ENCODE measurements at places on chromosomes 2 and 18.

- no peak for DNase-seq
Measured at GRCh38 chr2:98598781-98599428, 9.4 kb downstream of the COA5 start.

DNA sequence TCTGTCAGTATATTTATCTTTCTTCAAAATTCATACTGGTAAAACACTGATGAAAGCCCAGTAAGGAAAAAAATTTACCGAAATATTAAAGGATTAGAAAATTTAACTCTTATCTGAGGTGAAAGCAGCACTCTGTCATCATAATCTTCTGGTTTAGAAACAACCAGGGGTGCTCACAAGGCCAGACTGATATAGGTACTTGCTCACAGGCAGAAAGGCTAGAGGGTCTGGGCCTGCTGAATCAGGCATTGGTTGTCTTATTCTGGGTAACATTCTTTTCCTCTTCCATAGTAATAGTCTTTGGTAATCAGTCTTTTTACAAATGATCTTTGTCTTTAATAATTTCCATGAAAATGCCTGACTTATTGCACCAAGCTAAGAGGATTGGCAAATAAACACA is 221.4 kb upstream of the TFPI start:
- DNase-seq = no peak

DNA sequence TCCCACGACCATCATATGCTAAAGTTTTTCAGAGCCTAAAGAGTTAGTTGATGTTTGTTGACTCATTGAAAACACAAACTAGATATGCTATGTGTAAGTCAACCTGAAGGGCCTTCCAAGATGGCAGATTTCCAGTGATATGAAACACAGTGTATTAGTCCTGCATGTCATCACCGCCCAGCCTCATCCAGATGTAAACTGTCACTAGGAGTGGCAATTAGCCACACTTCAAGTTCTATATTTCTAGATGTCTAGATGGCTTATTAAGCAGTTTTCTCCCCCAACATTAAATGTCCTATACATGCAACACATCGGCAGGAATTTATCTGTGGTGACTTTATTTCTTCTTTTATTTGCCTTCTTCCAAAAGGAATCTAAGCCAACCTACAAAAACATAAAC is 444.1 kb upstream of the SMIM21 start:
- no peak for DNase-seq

- no peak for DNase-seq
Measured at GRCh38 chr2:55923091-55923981, at the start of gene EFEMP1. TSS of gene EFEMP1 (minus strand) at chr2:55923782. CDS start at chr2:55922440, 1,342 bp downstream.
